Cardiac fibroblast (primary cell): ENCODE measurements at places on chromosomes 12 and 14.
A peak's percentile ranks its signal among the peaks of the same experiment; 100 is the strongest.

DNA sequence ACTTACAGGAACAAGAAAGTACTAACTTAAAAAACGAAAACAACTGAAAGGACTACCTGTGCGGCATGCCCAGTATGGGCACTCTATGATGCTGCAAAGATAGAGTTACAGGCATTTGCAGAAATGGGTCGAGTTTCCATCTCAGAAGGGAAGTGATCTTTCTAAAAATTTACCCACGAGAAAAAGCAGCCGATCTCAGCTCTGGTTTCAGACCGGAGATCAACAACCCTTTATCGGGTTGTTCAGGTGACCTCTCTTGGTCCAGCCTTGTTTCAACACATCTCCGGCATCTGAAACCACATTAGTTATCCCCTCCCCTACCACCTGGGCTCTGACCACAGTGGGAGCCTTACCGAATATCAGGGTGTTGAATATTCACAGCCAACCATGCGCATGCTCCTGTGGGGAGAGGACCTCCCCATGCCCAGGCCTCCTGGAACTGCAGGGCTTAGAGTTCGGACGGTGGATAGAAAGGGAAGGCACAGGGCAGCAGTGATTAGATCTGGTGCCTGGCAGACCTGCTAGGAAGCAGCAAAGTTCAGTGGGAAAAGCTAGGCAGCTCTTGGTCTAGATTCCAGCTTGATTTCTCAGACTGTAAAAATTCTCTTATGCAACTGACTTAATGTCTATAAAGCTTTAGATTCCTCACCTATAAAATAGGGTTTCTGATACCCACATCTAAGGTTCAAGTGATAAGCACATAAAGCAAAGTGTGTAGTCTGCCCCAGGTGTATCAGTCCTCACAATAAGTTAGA lies 906.0 kb downstream of the VRK1 start:
- no peak for DNase-seq

DNA sequence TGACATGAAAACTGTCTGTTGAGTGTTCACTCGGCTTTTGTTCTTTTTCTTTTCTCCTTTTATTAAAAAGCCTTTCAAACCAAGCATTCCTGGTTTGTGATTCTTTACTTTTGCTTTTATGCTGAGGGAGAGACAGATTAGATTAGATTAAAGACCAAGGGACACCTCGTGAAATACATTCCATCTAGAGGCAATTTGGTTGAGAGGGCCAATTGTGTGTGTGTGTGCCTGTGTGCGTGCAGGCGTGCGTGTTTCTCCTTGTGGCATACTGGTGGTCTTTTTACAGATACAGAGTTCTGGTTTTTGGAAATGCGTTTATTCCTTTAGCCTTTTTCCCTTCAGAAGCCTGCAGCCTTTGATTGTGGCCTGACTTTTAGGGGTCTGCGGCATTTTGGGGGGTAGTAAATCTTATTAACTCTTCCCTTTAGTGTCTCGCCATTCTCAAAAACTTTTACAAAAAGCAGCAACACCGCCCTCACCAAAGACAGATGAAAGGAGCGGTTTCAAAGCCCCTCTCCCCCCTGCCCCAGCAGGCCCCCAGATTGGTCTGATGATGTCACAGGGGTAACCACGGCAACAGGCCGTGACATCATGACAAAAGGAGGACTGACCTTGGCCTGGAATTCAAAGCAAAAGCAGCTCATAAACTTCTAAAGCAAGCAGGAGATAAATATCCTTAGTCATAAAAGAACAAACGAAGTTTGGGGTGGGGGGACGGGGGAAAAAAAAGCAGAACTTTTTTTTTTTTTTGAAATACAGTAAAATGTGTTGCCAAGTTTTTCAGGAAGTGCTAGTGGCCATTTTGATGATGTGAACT lies 84.1 kb upstream of the TBX3 start:
- peak; percentile 19 for DNase-seq

DNA sequence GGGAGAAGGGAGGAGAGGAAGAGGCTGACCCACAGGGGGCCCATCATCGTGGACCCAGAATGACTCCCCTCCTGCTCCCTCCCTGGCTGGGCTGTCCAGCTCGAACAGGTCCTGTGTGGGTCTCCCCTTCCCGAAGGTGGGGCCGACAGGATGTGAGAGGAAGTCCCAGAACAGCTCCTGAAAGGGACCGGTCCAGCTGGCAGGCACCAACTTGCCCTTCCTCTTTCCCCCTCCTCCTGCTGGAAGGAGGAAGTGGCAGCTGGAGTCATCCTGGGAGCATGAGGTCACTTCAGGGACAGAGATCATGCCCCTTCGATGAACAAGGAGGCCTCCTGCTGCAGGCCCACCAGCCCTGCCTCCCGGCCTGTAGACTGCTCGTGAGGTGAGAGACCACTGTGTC lies 35.0 kb upstream of the BEGAIN start:
- no peak for DNase-seq

- no peak for DNase-seq
Observed at GRCh38 chr12:94803939-94804338, 153.6 kb upstream of the TMCC3 start.

DNA sequence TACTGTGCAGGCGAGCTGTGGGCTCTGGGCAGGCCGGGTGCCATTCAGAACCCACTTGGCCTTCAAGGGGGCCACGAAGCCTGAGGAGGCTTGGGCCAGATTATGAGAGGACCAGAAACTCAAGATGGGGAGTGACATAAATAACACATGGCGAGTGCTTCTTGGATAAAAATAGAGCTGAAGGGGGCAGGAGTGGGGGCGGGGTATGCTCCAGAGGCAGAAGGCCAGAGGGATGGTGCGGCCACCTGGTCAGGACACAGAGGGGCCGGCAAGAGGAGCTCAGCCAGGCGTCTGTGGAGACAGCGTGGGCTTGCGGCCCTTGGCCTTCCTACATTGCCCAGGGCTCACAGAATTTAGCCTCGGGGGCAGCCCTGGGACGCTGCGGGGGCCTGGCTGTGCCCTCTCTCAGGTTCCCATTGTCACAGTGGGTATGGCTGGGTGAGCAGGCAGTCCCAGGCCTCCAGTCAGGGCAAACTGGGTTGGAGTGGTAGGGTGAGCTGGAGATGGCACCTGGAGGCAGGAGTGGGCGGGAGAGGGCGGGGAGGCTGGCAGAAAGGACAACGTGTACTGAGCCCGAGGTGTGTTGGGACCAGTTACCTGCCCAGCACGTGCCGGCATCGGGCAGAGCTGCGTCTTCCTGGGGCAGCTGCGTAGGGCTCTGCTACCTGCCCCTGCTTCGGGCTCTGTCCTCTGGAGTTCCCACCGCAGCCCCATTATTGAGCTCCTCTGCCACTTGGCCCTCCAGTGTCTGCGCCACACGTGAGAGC lies 7.4 kb upstream of the SLC25A29 start:
- DNase-seq, result no peak

- DNase-seq, result no peak
Observed at GRCh38 chr12:47964106-47964728, 821 bp downstream of the TMEM106C start.

GRCh38 chr12:65121049-65121955 lies at the start of gene WIF1:
TSS of gene WIF1 (minus strand) at chr12:65121305. CDS start at chr12:65121191, 114 bp downstream.
- peak; percentile 6 for DNase-seq

DNA sequence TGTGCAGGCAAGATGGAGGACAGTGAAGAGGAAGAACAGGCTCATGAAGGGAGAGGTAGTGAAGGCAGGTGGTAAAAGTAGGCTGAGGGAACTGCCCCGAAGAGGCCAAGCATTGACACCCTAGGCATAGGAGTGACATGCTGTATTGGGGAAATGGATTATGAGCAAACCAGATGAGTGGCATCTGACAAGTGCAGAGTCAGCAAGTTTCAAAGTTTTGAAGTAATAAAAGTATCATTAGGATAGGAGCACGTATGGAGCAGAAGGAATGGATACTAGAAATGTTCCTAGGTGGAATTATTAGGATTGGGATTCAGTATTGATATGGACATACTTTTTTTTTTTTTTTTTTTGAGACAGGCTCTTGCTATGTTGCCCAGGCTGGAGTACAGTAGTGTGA lies 139.8 kb downstream of the SAMD4A start:
- no peak for DNase-seq

DNA sequence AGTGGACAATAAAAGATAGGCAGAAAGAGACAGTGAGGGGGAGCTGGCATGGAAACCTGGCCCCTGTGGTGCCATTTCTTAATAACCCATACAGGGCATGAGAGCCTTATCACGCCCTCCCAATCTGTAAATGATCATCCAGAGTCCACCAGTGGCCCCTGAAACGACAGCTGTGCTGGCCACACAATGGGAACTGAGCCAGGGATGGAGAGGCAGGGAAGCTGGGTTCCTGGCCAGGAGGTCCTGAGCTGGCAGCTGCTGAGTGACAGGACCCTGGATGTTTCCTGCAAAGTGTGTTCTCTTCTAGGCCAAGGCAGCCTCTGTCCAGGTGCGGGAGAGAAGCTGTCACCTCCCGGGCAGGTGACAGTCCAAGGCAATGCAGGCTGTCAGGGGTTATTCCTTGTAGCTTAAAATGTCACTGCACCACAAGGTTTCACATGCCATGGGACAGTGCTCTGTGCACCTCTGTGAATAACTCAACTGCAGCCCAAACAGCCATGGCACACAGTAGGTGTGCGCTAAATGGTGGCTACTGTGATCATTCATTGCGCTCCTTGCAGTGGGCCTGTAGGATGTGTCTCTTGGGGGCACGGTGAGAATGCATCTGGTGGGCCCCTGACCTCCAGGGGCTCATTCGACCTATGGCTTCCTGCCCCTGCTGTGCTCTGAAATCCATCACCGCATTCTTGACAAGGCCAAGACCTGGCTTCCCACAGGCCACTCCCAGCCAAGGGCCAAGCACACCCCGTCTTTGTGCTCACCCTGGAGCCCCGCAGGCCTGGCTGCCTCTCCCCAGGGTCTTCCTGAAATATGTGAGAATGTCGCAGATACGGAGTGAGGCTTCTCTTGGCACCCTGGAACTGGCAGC lies 46.3 kb upstream of the BCL11B start:
- no peak for DNase-seq

- no peak for DNase-seq
Observed at GRCh38 chr14:92247341-92247740, 75.6 kb upstream of the SLC24A4 start.

DNA sequence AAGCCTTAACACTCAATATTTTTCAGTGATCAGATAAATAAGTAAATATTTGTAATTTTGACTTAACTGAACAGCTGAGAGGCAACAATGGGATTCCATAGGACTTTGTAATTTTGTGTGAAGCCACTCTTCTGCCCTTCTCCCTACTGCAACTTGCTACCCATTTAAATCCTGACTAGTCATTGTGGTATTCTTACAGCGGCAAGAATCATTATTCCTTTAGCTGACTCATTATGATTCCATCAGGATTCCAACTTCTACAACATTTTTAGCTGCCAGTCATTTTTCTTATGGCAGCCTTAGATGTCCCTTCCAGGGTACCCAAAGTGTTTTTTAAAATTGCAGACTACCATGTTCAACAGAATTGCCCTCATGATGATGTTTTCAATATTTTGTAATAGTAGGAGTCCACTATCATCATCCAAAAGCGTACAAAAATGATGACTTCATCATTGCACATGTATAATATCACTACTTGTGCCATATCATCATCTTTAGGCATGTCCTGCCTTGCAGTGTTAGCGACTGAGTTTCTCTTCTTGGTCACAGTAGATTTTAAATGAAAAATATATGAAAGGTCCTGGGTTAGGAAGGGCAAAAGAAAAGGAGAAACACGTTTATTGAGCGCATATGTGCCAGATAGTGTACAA lies 5.1 kb upstream of the MAGOHB start:
- peak; percentile 90 for DNase-seq

GRCh38 chr12:120994589-120995337 lies 16.4 kb downstream of the HNF1A start:
- DNase-seq, result no peak

- no peak for DNase-seq
Observed at GRCh38 chr12:15130541-15130940, 90.7 kb downstream of the RERG start.

- no peak for DNase-seq
Observed at GRCh38 chr12:47954467-47955045, 8.8 kb upstream of the TMEM106C start.

DNA sequence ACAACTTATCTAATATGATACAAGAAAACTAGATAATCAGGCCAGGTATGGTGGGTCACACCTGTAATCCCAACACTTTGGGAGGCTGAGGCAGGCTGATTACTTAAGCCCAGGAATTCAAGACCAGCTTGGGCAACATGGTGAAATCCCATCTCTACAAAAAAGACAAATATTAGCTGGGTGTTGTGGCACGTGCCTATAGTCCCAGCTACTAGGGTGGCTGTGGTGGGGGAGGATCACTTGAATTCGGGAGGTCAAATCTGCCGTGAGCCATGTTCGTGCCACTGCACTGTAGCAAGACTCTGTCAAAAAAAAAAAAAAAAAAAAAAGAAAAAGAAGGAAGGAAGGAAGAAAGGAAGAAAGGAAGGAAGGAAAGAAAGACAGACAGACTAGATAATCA lies 27.0 kb downstream of the ZCRB1 start:
- no peak for DNase-seq

GRCh38 chr12:29889737-29890136 lies 106.0 kb upstream of the TMTC1 start:
- DNase-seq, result peak; percentile 69

- no peak for DNase-seq
Observed at GRCh38 chr14:20499108-20499507, 6.2 kb upstream of the RNASE10 start.

GRCh38 chr12:111069886-111070285 lies 149.5 kb upstream of the MYL2 start:
- DNase-seq, result no peak

GRCh38 chr12:94561943-94562411 lies 88.4 kb downstream of the TMCC3 start:
- DNase-seq, result no peak

DNA sequence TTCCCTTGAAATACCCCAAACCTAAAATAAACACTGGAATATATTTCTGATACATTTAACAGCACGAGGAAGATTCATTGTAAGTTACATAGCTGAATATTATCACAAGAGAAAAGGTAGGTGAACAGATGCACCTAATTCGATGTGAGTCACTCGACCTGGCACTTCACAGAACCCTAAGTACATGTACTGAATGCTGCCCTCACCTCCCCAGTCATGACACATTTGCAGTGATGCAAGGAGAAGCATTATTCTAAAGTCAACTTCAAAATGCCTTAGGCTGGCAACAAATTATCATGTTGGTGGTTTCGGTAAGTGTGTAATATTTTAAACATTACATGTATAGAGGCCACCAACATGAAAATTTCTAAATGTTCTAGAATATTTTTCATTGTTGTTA lies 35.2 kb upstream of the TMTC2 start:
- DNase-seq, result no peak
